ENCODE measurements at places on chromosomes 4 and X.

GRCh38 chr4:15918484-15919129 is 19.9 kb downstream of the FGFBP1 start:
- no peak for DNase-seq

- DNase-seq: no peak
These were observed 23.3 kb upstream of the NPNT start for GRCh38 chr4:105871997-105872396.

- no peak for DNase-seq
These were observed 20.7 kb downstream of the AFAP1 start for GRCh38 chr4:7918981-7919380.

- no peak for DNase-seq
These were observed 33.0 kb upstream of the TFDP3 start for GRCh38 chrX:133251204-133251603.

All from HFF-Myc (cell line).